IMR-90 (cell line): ENCODE measurements at places on chromosomes 12 and 14. TPM values are rescaled to one million over a fixed set of nuclear protein-coding genes. Genes with fewer than 3 reads are reported as not detected.

The KMT2D gene
- 6.6 and 10.0 TPM in 2 replicates for total RNA-seq

- H3K27ac ChIP-seq = no peak overlapping the region
- H3K4me3 ChIP-seq = no peak overlapping the region
- H3K4me1 ChIP-seq = peaks cover under 1% of the 10 kb centered on the region; the same call in 1 of the 2 replicates
- H3K27me3 ChIP-seq = no peaks in the 10 kb centered on the region; the same call in none of the 2 replicates
- H3K36me3 ChIP-seq = peaks cover 18% of the 10 kb centered on the region
Observed at GRCh38 chr14:23327947-23328744, 6.9 kb downstream of the PABPN1 start.

DNA sequence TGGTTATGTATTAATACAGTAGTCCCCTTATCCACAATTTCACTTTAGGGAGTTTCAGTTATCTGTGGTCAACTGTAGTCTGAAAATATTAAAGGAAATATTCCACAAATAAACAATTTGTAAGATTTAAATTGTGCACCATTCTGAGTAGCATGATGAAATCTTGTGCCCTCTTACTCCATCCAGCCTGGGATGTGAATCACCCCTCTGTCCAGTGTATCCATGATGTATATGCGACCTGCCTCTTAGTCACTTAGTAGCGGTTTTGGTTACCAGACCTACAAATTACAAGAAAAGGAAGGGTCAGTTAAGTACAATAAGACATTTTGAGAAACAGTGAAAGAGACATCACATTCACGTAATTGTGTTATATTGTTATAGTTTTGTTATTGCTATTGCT, 39.9 kb upstream of the MDGA2 start:
- no peaks in the 10 kb centered on the region for H3K27me3 ChIP-seq
- H3K27ac ChIP-seq = no peak overlapping the region
- DNase-seq = peak; percentile 0
- no peaks in the 10 kb centered on the region for H3K4me1 ChIP-seq
- no peak overlapping the region for H3K4me3 ChIP-seq

- peaks cover 15% of the 10 kb centered on the region for H3K27me3 ChIP-seq
- no peak for DNase-seq
- no peak overlapping the region for H3K4me3 ChIP-seq
- no peaks in the 10 kb centered on the region; the same call in 1 of the 2 replicates for H3K4me1 ChIP-seq
- no peaks in the 10 kb centered on the region for H3K36me3 ChIP-seq
Observed at GRCh38 chr12:104630230-104630670, 173.5 kb downstream of the CHST11 start.
